ENCODE measurements at places on chromosomes 6 and 20. TPM values are rescaled to one million over a fixed set of nuclear protein-coding genes. Genes with fewer than 3 reads are reported as not detected.
A peak's percentile ranks its signal among the peaks of the same experiment; 100 is the strongest.

Gene MAFB
- 15.9 TPM for total RNA-seq

Gene TOX2
- total RNA-seq = 2.4 TPM

DNA sequence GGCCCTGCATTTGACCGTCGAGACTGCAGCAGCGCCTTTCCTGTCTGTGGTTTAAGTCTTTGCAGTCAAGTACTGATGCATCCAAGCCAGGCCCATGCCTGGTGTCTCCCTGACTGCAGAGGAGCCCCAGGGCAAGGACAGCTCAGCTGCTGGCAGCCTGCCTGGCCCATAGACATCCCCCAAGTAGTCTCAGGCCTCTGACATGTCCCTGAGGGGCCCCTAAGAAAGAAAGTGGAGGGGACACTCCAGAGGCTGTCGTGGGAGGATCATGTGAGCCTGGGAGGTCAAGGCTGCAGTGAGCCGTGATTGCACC is 18.0 kb downstream of the HRH3 start:
- no peak for DNase-seq

DNA sequence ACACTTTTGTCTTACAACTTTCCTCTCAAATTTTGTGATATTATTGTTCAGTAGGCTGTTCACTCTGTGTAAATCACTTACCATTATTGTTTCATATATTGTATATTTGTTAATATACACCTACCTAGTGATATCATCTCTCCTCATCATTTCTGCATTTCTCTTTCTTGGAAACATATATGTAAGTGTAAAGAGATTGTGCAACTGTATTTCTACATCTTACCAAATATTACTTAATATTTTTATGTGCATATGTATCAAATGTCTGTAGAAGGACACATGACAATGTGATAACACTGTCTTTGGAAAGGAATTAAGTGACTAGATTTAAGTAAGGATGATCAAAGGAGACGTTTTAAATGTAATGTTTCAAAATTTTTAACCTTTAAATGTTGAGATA is 30.2 kb downstream of the ZNF322 start:
- DNase-seq = peak; percentile 3

DNA sequence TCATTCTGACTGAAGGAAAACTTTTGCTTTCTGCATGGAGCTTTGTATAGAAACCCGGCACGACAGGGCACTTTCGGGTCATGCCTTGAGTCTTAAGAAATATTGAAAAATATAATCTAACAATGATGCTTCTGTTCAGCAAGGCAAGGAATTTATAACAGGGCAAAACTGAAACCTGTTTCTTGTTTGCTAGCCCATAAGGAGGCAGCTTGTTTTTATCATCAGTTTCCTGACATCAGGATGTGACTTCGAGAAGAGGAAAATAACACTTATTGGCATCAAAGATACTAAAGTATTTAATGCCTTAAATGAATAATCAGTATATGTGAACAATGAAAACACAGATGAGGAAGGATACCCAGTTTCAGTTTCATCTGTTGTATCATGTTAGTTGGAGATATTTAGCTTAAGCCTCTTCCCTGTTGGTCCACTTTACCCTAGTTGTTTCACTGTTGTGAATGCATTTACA is 146.5 kb downstream of the CDKAL1 start:
- no peak for DNase-seq

- no peak for DNase-seq
Observed at GRCh38 chr6:17497535-17498095, 102.5 kb upstream of the FAM8A1 start.

DNA sequence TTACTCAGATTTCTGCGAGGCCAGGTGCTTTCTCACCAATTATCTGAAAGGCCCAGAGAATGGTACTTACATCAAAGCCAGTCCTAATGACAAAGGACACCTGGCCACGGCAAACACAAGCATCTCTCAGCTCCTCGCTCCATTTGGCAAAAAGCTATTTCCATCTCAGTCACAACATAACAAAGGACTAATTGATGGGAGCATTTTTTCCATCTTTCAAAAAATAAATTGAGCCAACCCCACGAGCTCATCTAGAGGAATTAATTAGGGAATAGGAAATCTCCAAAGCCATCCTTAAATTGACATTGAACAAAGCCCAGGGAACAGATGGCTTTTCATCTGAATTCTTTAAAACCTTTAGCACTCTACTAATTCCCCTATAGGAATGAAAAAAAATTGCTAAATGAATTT is 236.7 kb downstream of the HAO1 start:
- DNase-seq = no peak

- no peak for DNase-seq
Observed at GRCh38 chr6:34865107-34865506, 22.7 kb downstream of the TAF11 start.

GRCh38 chr20:34316196-34316814 is 13.2 kb upstream of the AHCY start:
- peak; percentile 84 for DNase-seq

GRCh38 chr6:35248300-35248699 is 11.2 kb upstream of the ZNF76 start:
- DNase-seq = no peak

DNA sequence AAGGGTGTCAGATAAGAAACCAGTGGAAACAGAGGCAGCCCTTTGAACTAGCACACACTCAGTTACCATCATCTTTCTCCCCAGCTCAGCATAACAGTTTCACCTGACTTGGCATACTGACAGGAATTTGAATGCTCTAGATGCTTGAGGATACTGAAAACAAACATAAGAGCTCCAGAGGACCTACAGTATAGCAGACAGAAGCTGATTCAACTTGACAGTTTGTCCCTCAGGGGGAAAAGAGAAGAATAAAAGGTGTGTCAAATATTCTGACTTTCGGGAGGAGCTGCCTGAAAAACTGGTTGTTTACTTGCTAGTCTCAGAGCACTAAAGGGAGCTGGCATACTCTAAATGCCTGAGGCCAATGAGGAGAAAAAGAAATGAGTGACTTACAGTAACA is 35.1 kb downstream of the EYS start:
- peak; percentile 16 for DNase-seq

Data from MCF 10A (cell line).